ENCODE measurements at places on chromosomes 12 and 14. TPM values are rescaled to one million over a fixed set of nuclear protein-coding genes. Genes with fewer than 3 reads are reported as not detected.

Gene C1S
- 986 TPM for total RNA-seq

Gene TDRD9
- total RNA-seq, result 1.00 TPM

DNA sequence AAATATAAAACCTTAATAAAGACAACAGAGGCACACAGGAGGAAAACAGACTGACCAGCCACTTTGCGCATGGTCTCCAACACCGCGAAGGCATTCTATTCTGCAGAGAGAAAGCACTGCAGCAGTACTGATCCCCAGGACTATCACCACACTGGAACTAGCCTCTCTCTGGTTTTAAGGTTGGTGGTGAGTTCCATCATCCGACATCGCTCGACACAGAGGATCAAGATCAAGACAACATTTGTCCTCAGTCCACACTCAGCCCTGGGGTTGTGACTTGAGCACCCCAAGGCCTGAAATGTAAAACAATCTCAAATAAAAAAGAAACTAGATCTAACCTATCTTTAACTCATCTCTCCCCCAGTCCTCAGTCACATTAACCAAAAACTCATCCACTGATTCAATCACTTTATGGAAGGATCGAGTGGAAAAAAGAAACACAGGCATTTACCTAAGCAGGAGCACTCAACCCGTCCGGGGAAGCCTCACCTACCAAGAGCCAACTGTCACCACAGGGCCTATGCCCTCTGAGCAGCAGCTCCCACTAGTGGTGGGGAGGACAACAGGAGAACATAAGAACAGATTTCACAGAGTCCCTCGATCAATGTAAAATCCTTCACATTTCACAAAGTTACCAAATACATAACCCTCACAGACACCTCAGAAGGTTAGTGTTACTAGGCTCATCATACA, 17.7 kb downstream of the STXBP6 start:
- DNase-seq, result no peak

Gene KLRC4
- total RNA-seq, result not detected

GRCh38 chr14:99667821-99668220, 16.3 kb upstream of the CYP46A1 start:
- no peak for DNase-seq

DNA sequence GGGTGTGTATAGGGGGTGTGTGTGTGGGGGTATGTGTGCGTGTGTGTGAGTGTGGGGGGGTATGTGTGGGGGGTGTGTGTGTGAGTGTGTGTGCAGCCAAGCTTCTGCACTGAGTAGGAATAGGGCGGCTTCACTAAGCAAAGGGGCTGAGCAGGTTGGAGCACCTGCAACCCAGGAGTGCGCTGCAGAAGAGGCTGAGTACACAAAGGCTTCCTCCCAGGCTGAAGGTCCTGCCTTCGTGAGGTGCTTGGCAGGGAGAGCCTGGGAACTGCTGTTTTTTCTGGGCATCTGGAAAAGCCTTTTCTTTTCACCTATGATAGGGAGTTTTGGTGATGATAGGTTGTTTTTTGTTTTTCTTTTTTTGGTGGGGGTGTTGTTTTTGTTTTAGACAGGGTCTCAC, 6.0 kb upstream of the NUDT14 start:
- DNase-seq, result no peak

Gene GPRC5D
- total RNA-seq, result not detected

- DNase-seq, result no peak
These were observed 128.1 kb downstream of the PRKD1 start for GRCh38 chr14:29799464-29800095.

DNA sequence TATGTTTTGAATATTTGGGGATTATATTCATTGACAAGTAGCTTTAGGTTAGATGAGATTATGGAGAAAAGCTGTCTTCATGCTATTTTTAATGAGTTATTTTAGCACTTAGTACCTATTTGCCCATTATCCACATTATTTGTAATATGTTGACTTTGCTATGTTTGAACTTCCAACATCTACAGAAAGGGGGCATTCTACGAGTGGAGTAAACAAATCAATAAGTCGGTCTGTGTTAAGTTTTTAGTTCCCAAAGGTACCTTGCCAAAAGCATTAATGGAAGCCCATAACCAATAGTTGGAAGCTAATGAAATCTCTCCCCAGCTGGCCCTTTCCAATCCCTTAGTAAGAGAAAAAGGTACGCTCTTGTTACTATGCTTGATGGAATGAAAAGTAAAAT, 250.0 kb upstream of the E2F7 start:
- DNase-seq, result no peak

DNA sequence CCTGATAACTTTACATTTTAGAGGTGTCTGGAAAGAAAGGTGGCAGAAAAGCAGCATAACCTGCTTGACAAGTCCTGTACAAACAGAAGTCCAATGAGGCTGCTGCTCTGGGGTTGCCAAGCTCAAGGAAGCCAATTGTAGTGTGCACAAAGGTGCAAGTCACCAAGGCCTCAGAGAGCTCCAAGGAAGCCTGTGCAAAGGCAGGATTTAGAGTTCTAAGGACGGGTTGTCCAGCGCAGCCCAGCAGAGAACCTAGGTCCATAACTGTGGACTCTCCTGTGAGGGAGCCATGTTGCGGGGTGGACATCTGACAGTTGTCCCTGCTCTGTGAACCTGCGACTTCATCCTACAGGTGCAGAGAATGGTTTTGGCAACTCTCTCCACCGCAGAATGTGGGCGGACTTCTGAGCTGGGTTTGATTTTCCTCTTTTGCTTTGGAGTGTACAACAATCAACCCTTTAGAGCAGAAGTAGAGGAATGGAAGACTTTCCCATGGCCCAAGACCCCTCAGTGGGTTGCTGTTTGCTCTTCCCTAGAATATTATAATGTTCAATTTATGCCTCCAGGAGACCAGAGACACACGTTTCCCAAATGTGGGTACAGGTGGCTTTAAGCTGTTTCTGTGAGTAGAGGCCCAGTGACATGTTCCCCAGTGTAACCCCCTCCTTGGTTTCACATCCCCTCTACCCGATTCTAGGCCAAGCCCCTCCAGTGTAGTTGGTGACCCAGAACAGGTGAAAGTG, 81.0 kb downstream of the ETV6 start:
- DNase-seq, result no peak

Gene NUAK1
- total RNA-seq, result 17.7 TPM

Gene CLMN
- total RNA-seq, result 11.1 TPM

DNA sequence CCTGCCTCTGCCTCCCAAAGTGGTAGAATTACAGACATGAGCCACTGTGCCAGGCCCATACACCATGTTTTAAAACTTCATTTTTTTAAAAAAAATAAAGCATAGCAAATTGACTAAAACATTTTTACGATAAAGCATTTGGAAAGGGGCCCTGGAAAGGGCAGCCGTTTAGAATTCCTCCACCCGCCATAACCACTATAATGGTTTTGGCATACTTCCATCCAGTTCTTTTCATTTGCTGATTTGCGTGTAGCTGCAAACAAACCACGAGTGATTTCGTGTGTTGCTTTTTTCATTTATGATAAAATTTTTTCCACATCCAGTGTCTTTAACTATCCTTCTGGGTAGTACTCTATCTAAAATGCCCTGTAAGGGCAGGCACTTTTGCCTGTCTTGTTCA, 91.8 kb upstream of the RIN3 start:
- no peak for DNase-seq

GRCh38 chr14:91866061-91866460, 1.3 kb downstream of the TC2N start:
- DNase-seq, result no peak

DNA sequence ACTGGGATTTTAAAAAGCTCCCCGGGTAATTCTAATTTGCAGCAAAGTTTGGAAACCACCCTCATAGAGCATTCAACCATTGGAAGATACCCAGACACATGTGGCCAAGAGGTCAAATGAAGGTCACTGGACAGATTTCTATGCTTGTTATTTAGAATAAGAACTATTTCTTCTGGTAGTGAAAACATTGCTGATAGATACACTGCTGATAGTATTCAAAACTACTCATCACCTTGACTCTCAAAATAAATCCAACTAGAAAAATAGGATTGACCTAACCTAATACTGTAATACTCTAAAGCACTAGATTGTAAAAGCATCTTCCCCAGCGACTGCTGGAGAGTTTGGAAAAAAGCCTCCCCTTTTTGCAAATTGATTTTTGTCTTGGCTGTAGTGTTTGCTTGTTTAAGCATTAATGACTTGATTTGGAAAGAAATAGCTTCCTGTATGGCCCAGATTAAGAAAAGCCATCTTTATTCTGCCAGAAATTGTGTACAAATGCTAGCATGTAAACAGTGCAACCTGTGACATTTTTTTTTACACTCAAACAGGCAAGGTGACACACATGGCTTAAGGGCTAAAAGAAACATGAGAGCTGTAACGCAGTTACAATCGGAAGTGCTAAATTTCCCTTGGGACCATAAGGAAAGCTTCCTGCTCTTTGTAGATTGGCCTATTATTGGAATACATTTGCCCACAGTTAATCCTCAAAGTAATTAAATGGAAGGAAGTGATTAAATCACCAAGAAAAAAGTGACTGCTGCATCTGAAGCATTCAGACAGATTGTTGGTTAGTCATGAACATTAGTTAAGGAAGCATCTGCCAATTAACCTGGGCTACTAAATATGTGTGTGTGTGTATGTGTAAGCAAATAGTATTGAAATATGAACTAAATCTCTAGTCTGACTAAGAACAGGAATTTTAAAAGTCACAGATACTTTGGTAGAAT, 356.5 kb upstream of the ATP2B1 start:
- DNase-seq, result no peak

Gene DCP1B
- 18.0 TPM for total RNA-seq

- no peak for DNase-seq
These were observed 33.5 kb upstream of the EVL start for GRCh38 chr14:100031506-100032281.

DNA sequence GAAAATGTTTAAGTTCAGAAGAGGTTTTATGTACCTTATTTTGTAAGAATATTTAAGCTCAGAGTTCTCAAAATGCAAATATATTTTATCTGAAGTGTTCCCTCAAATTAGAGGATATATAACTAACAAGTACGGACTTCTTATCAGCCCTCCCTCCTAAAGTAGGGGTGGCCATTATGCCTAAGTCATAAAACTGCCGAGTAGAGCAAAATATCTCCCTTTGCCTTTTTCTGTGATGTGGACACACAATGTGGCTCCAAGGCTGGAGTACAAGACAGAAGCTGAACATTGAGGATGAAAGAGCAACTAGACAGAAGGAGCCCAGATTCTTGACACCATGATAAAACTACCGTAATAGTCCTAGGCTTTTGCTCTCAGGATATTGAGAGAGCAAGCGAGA, 120.9 kb downstream of the MED13L start:
- no peak for DNase-seq

GRCh38 chr12:14111230-14111865, 129.9 kb upstream of the GRIN2B start:
- DNase-seq, result no peak

- DNase-seq, result no peak
These were observed 87.7 kb downstream of the GPR135 start for GRCh38 chr14:59377491-59377890.

GRCh38 chr14:55877942-55878341, 240.3 kb upstream of the PELI2 start:
- no peak for DNase-seq

DNA sequence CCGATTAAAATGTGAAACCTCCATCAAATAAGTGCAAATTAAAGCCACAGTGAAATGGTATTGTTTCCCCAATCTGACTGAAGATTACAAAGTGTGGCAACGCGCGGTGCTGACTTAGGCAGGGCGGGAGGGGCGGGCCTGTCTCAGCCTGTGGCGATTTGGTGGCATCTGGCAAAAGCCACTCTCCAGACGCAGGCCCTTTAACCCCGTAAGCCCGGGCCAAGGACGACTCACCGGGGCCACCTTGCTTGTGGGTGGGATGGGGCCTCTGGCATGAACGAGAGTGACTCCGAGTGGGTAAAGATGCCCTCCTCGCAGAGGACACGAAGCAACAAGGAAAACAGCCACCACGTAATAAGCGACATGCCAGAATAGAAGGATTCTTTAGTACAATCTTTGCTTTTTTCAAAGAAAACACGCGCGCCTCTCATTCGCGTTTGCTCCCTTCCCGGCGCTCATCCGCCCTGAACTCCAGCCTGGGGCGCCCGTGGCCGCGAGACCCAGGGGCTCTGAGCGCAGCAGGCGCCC, 815 bp downstream of the DEGS2 start:
- DNase-seq, result no peak

DNA sequence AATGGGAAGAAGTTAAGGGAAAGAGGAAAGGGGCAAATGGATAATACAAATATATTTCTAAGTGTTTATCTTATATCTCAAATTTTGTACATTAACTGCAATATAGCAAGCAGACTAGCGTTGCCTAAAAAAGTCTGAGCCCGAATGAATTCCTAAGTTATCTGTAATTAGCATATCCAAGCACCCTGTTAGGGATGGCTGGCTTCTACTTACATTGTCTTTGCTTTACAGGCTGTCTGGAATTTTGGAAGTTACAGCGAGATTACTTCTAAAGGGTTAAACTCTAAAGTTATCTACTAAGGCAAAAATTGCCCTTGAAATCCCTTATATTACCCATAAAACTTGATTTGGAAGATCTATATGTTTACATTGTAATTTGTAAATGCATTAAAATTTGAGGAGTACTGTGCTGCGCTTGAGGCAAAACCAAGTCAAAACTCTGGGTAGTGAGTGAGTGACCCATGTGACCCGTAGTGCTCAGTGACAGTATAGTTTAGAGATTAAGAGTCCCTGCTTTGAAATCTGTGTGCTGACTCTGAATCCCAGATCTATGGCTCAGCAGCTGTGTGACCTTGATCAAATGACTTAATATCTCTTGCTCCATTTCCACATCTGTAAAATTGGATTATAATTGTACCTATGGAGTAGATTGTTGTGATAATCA, 17.3 kb upstream of the LIN7A start:
- DNase-seq, result no peak

DNA sequence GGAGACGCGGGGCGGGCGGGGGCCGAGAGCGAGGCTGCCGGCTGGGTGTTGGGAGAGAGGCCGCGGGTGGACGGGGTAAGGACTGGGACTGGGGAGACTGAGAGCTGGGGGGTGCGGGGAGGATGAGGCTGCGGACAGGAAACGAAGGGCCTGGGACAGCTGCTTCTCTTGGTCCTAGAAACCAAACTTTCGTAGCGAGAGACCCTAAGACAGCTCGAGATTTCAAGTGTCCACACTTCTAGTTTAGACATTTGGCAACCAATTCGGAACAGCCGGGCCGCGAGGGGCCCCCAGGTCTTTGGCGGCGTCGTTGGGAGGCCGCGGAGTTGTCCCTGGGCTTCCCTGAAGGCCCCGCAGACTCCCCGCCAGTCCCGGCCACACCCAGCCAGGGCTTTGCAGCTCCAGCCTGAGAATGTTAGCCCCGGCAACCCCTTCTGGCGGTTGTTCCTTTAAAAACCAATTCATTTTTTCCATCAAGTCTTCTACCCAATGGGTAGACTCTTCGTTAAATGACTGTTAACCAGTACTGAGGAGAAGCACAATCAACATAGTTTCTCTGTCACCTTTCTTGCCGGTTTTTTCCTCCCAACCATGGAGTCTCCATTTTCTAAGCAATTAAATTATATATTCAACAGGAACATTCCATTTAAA, 11.5 kb downstream of the NKX2-1 start:
- DNase-seq, result no peak

Gene GPD1
- total RNA-seq, result 1.5 TPM

Gene KCNJ8
- 32.0 TPM for total RNA-seq

Measured in posterior vena cava (tissue), 2 donors.